Calu3 (cell line): ENCODE measurements at places on chromosomes 2 and 18. TPM values are rescaled to one million over a fixed set of nuclear protein-coding genes. Genes with fewer than 3 reads are reported as not detected.

TRAPPC12 gene
- 77.0 and 88.5 TPM in 2 replicates for total RNA-seq

GRCh38 chr18:3283253-3283863 is 21.4 kb downstream of the MYL12B start:
- DNase-seq, result no peak

- no peak for DNase-seq
Measured at GRCh38 chr2:17780546-17780945, 26.6 kb downstream of the GEN1 start.

DNA sequence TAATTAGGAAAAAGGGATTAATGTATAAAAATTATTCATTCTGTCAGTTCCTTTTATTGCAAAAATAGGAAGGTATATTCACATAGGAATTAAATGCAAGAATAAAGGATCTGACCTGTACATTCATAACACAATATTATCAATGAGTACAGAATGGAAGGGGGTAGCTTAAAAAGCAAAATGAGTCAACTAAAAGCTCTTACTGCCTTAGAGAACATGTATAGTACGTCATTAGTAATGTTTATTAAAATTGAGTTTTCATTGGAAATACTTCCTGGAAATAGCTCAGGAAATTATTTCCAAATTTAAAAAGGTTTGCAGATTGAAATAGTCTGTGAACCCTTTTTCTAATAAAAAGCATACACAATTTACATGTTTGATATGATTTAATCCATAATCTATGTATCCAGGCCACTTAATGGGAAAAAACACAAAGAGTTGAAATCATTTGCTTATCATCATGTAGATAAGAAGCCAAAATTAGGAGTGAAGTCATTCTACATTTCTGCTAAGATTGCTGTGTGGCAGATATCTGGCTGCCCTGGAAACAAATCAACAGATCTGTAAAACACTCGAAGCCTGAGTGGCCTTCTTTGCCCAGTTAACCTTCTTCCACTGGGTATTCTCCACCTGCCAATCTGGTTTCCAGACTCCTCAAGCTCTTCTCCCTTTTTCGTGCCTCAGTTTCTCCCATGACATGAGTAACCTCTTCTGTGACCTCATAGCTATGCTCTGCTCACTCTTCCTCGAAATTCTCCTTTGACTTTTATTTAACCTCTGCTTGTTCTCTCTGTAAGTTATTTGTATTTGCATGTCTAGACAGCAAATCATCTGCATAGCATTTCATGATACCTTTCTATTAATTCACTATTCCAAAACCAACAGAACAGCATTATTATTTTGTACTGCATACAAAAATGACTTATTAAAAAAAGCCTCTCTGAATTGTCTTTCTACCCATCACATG is 181.2 kb upstream of the REV1 start:
- no peak for DNase-seq

- DNase-seq, result no peak
Measured at GRCh38 chr18:14922031-14922430, 174.1 kb downstream of the ANKRD30B start.

SCG2 gene
- 0.52 and 0.56 TPM in 2 replicates for total RNA-seq

GALR1 gene
- total RNA-seq, result not detected in 2 replicates

SULT1C4 gene
- not detected in 2 replicates for total RNA-seq

DNA sequence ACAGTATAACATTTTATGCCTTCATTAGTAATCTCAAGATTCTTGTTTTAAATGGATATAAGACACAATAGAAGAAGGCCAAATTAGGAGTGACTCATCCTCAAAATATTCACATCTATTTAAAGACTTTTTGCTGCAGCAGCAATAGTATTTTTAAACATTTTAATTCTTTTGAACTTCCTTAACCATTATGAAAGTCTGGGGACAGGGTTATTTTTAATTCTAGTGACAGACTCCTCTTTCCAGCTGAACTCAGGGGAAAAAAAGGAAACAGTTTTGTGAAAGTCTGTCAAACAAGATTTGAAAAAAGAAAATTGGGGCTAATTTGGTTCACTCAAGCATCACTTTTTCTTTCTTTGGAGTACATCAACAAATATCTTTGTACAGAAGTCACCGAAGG is 541.8 kb downstream of the NUP35 start:
- DNase-seq, result no peak

DNA sequence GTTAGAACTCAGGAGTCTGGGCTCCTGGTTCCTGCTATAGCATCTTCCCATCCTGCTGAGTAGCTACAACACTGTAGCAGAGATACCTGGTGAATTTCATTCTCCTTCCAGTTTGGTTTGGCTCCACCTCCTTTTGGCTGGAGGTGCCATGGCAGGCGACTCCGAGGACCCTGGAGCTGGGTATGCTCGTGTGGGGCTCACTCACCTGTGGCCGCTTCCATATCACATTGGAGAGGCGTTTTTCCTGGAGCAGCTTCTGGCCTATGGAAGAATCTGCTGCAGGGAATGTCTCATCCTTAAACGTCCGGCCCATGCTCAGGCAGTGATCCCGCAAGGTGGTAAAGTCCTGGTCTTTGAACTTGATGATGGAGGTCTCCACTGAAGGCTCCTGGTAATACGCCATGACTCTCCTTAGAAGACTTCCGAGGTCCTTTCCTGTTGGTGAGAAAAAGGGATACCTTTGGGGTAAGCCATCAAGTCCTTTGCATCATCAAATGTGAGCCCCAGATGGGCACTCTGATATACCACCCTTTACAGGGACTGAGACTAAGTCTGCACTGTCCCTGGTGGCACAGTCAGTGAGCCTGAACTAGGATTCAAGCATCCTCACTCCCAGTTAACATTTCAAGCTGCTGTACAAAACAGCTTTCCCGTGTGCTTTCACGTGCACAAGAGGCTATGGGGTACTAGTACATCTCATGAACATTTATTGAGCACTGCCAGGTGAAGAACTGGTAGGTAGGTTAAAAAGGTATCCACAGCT is 20.1 kb downstream of the CAPN13 start:
- no peak for DNase-seq

DNA sequence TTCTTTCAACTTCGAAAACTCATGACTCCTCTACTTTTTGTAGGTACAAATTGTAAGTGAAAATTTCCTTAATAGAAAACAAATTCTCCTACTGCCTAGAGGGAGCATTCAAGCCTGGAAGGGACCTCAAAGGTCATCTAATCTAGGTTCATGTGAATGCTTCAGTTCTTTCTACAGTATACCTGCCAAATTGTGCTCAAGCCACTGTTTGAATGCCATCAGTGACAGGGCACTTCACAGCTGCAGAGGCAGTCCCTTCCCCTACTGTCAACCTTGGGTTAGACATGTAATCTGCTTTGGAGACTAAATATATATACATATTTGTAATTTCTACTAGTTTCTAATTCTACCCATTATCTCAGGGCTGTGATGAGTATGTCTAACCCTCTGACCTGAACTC is 681.3 kb upstream of the CDH2 start:
- DNase-seq, result no peak

DNA sequence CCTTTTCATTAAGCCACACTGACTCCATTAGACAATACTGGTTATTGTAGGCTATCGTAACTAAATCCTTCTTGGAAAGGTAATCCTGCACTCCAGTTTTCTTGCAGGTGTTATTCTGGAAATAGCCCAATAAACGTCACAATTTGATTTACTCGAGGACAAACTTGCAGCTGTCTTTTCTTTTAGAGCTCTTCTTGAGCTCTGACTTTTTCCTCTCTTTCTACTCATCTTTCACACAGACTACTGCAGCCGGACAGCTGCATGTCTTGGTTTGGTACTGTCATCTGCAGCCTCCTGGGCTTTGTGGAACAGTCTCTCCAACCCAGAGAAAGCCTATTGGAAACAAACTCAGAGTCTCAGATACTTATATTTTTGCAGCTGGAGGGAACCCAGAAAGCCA is 23.0 kb upstream of the MSGN1 start:
- DNase-seq, result no peak

ABCG5 gene
- 0.66 and 1.0 TPM in 2 replicates for total RNA-seq

GRCh38 chr2:105515581-105516415 is 116.9 kb upstream of the FHL2 start:
- no peak for DNase-seq

DNA sequence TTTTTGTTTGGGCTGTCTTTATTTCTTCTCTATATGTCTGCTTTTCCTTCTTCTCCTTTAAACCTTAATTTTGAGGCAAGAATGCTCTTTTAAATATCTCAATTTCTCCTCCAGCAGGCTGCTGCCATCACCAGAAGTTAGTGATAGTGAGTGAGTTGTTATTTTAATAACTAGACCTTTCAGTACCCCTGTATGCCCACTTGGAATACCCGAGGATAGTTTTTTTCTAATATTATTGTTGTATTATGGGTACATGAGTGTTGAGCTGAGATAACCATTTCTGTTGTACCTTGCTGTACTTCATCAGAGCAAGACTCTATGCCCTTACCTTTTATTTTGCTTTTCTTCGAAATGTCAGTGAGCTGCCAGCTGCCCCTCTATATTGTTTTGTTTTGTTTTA is 50.1 kb downstream of the PPM1B start:
- DNase-seq, result no peak

DNA sequence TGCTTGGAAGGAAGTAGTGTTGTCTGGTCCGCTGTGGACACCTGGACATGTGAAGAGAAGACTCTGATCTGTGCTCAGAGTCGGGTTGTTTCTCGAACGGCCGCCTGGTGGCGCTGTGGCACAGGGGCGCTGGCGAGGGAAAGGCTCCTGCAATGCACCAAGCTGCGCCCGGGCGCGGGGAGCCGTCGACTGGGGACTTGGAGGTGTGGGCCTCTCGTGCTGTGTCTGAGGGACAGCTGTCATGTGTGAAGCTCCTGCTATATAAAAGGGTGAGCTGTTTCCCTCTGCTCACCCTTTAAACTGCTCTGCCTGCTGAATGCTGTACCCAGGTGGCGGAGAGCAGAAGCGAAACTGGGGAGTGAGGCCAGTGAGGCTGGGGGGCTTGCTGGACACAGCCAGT is 44.0 kb downstream of the GNAL start:
- peak; percentile 82 for DNase-seq

PAX8 gene
- total RNA-seq, result 12.2 and 14.5 TPM in 2 replicates

STARD6 gene
- not detected in 2 replicates for total RNA-seq

CD8B2 gene
- total RNA-seq, result not detected in 2 replicates

GRCh38 chr2:24123922-24124580 is 782 bp downstream of the FAM228B start:
- DNase-seq, result no peak

GRCh38 chr2:232237464-232237863 is 141.1 kb upstream of the ALPP start:
- DNase-seq, result no peak

DNA sequence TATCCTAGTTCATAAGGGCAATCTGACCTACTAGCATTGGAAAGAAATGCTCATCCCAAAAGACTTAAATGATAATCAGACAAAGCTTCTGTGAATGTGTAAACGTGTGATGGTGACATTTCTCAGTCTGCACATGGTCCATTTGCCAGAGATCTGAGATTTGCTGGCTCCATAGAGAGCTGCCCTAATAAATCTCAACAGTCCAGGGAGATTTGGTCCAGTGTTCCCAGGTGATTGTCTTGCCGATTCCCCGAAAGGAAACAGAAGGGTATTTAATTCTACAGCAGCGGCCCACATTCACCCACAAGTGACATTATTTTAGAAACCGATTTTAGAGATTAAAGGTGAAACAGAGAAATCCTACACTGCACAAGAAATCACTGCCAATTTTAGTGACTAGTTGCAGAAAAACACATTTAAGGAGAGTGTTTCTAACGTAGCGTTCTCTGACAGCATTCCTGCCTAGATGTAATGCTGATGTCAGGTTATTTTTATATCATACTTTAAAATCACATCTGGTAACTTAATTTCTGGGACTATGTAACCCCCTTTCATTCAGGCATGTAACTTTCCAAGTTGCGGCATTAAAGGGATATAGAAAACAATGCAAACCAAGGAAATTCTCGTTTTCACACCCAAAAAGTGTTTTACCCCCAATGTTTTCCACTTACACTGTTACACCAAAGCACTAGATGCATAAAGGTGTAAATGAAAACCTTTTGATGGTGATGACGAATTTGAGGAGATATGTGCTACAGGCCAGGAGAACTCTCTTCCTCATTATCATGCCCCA is 231.9 kb upstream of the FN1 start:
- no peak for DNase-seq

ANKRD62 gene
- total RNA-seq, result not detected in 2 replicates

- no peak for DNase-seq
Measured at GRCh38 chr2:8569332-8569930, 112.4 kb upstream of the ID2 start.

DNA sequence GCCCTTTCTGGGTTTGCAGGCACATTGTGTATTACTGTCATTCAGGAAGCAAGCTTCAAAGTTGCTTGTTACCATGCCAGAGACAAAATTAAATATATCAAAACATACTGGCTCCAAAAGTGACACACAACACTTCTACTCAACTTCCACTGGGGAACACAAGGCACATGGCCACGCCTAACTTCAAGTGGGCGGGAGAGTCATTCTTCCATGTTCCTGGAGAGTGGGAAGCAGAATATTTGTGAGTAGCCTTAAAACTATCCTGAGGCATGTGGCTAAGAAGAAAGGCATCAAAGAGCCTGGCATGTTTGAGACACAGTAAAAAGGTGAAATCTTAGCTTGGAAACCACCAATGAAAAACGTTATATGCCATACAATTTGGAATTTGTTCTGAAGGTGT is 90.5 kb upstream of the TACR1 start:
- DNase-seq, result no peak

ANKRD30BL gene
- not detected in 2 replicates for total RNA-seq

DNA sequence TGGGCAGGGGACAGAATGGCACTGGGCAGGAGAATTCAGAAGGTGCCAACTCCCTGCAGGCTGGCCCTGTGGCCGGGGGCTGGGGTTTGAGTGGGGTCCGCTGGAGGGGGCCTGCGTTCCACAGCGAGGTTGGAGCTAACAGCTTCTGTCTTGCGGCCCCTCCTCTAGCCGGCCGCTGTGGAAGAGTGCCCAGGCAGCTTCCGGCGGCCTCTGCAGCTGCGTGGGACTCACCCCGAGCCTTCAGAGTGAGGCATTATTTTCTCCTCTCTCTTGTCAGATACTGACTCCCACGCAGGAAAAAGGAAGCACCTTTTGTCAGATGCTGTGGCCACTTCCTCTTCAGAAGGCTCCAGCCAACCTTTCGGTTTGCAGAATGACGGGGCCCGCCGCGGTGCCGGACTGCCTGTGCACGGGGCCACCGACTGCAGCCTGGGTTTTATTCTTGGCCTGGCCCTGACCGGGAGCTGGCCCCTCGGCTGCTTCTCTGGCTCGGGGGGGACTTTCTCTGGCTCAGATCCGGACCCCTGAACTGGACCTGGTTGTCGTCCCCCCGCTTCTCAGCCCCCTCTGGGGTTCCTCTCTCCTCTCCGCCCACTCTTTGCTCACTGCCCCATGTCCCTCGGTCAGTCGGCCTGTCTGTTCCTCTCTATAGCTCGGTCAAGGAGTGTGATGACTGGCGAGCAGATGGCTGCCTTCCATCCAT is 40.1 kb downstream of the ARHGAP25 start:
- no peak for DNase-seq

ARHGAP15 gene
- total RNA-seq, result 1.2 TPM in 1 of 2 replicates, not detected in the other

DNA sequence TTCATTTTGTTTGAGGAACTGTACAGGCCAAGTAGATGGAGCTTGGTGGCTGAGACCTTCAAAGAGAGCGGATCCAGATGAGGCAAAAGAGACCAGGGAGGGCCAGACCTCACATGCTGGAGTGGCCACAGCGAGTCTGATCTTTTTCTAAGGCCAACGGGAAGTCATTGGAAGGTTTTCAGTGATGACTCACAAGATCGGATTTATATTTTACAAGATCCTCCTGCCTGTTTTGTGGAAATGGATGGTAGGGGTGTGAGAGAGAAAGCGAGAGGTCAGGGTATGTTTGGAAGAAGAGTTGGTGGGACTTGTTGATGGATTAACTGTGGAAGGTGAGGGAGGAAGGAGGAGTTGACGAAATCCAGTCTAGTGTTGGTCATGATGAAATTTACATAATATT is 44.6 kb upstream of the TUBA3D start:
- no peak for DNase-seq
